ENCODE measurements at places on chromosomes 13 and 19.

DNA sequence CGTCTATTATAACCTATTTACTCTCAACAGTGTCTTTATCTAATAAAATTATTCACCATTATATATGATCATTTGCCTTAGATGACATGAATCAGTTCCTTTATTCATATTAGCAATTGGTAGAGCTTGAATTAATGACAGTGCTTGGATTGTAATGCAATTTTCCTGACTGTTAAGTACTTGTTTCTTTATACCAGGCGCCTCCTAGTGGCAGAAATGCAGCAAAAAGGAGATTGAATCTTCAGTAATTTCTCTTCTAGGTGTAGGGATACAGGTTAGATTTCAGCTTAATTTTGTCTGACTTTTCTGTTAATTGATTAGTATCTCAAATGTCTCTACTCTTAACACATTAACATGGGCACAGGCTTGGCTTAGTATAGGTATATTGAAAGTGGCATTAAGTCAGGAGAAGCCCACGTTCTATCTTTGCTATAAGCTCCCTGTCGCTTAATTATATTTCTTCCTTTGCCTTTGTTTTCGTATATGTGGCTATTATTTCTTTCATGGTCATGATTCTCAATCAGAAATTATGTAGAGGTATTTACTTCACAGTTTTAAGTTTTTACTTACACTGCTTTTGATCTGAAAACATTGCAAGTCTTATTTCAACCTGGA lies 9.1 kb upstream of the LHFPL6 start:
- DNase-seq: peak; percentile 15

- no peak for DNase-seq
Observed at GRCh38 chr13:62483774-62484173, 1068.1 kb upstream of the PCDH20 start.

DNA sequence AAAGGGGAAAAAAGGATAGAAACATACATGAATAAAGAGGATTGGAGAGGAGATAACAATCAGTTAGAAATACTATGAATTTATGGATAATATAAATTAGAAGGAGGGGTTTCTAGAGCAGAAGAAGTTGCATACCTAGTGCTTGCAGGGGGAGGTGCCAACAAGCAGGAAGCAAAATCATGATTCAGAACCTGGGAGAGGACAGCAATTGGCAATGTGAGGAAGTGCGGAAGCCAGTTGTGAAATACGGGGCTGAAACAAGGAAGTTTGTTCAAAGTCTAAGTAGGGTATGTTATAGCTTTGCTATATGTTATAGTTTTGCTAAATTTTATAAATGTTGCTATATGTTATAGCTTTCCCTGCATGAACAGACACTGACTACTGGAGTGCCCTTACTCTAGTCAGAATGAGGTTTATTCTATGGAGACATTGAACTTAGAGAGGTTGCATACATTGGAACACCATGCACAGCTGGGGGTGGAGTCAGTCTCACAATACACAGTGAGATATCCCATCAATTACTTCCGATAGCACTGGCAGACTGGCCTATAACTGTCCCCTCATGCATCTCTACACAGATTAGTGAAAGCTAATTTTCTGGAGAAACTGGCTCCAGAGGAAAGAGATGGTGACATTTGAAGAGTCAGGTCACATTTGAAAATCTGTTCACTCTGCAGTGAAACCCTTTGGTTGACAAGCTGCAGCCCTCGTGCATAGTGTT lies 92.1 kb downstream of the GPC6 start:
- DNase-seq: no peak

DNA sequence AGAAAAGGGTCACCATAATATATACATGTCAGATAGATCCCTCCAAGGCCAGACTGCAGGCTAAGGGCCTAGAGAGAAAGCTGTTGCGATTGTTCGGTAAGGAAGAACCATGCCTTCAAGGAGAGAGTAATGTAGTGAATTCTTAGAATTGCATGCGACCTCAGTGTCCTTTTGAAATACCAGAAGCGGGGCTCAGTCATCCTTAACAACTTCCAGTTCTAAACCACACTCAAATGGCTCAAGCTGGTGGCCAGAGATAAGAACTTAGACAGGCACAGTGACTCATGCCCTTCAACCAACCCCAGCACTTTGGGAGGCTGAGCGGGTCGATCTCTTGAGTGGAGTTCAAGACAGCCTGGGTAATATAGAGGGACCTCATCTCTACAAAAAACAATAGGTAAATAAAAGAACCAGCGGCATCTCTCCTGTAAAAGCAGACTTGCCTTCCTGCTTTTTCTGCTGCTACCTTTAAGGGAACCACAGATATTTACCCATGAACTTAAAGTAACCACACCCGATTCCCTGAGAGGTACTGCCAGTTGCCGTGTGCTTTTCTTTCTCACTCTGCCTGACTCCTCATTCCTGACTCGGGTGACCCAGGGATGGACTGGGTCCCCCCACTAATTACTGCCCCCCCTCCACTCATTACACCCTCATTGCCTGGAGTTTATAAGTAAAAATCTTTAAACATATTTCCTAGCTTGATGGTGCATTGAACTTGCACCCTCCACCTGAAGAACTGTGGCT lies 15.4 kb upstream of the SIGLEC6 start:
- no peak for DNase-seq

DNA sequence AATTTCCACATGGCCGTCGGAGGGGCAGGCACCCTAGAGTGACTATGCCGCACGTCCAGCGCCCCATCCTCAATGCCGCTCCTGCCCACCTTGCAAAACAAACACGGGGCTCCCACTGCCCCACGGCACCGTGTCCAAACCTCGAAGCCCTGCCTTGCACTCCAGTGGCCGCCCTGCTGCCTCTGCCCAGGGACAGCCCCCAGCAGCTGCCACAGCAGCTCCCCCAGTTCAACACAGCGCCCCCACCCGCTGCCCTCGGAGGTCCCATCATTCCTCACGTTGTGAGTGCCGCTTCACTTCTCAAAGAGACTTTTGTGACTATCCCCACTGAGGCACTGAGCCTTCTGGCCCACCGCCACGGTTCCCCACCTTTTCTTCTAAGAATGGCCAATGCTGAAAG lies 22.3 kb upstream of the TMEM160 start:
- DNase-seq: no peak

DNA sequence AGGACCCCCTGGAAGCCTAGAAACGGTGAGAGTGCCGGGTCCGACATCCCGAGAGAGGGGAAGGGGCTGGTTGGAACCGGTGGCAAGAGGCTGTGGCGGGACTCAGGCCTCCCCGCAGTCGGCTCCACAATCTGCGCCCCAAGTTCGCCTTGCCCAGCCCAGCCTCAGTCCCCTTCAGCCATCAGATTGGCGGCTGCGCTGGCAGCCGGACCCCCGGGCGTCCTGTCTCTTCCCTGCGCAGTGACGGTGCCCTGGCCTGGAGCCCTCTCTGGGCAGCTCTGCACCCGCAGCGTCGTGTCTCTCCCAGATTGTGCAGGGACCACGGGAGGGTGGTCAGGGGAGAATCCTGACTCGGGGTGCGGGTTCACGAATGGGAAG lies 315 bp downstream of the ZNF492 start:
- DNase-seq: no peak

DNA sequence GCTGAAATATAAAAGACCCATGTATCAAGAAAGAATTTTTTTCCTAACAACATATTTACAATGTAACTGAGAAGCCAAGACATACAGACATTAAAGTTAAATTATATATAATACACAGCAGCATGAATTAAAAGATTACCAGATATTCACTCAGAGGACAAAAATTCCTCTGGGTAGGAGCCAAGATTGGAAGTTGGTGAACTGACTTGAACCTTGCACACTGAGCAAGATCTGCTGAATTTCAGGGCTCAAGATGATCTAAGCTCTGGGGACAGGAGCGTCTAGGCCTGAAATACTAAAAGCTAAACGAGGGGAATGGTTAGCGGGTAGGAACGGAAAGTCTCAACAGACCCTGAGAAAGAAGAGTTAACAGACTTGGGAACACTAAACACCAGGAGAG lies 8.5 kb downstream of the FOXO1 start:
- DNase-seq: no peak

GRCh38 chr19:31415322-31415721 lies 66.1 kb upstream of the TSHZ3 start:
- no peak for DNase-seq

GRCh38 chr13:26820871-26821270 lies 60.3 kb upstream of the GPR12 start:
- DNase-seq: no peak

GRCh38 chr13:30702006-30702405 lies 33.3 kb upstream of the ALOX5AP start:
- no peak for DNase-seq

- DNase-seq: no peak
Observed at GRCh38 chr13:101930331-101930730, 471.5 kb downstream of the FGF14 start.

DNA sequence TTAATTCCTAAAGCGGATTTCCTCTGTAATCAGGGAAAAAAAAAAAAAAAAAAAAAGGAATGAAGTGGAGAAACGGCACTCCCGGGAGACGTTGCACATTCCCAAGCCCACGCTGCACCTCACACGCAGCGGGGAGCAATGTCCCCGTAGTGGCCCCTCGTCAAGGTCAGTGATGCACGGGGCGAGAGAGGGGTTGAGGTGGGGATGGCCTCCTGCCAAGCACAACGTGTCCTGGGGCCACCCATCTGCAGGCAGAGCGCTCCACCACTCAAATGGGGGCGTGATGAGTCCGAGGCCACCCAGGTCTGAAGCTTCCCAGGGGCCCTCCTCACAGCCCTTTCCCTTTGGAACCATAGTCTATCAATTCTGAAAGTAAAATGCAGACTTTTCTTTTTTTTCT lies 15.1 kb downstream of the PLK5 start:
- no peak for DNase-seq

DNA sequence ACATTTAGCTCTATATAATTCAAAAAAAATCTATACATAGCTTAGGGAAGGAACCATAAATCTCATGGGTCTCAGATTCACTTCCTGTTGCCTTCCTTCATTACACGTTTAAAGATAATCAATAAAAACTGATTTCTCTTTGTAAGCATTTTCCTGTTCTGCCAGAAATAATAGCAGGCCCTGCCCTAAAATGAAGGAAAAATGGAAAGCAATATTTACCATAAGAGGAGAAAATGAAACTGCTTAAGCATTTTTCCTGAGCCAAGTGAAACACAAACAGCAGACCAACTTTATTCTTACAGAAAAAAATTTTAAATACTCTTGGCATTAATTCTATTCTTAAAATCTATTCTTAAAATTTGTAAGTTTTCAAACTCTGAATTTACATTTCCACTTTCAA lies 4.0 kb downstream of the LHFPL6 start:
- no peak for DNase-seq

- no peak for DNase-seq
Observed at GRCh38 chr13:106499896-106500295, 35.6 kb downstream of the EFNB2 start.

GRCh38 chr13:112840472-112841302 lies 128.3 kb upstream of the MCF2L start:
- DNase-seq: no peak

- no peak for DNase-seq
Observed at GRCh38 chr13:35392768-35393167, 83.7 kb downstream of the MAB21L1 start.

DNA sequence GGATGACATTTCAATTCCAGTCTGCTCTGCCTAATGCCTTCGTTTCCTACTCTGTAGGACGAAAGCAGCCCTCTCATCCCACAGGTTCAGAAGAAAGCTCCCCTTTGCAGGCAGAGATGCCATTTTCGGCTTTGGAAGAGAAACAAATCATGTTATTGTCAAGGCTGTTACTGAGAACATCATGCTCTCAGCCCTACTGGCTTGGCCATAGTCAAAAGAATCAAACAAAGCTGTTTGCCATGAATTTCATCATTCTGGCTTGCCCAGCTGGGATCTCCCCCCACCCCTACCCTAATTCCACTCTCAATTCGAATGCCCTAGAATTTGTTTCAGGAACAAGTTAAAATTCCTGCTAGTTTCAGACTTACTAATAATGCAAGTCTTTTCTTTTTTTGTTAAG lies 162.3 kb upstream of the SERP2 start:
- DNase-seq: no peak

- no peak for DNase-seq
Observed at GRCh38 chr13:20221772-20222171, 10.3 kb downstream of the GJB6 start.

DNA sequence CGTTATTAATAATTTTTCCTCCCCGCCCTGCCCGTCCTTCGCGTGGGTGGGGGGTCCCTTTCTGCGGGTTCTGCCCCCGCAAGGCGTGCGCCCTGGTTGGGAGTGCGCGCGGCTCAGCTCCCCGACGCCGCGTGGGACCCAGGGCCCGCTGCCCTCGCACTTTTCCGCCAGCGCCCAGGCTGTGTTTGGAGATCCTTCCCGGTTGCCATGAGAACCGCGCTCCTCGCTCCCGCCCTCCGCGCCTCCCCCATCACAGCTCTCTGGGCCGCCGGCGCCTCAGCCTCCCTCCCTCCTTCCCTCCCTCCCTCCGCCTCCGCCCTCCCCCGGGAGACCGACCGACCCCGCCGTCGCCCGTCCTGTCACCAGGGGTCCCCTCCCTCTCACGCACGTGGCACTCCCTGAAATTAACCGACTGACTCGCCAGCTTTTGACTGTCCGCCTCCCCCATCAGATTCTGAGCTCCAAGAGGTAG lies 2.4 kb upstream of the SSBP4 start:
- DNase-seq: peak; percentile 77

- DNase-seq: no peak
Observed at GRCh38 chr13:40228990-40229389, 437.5 kb downstream of the FOXO1 start.

GRCh38 chr19:52689843-52690368 lies 44.9 kb downstream of the ZNF611 start:
- DNase-seq: peak; percentile 36

- no peak for DNase-seq
Observed at GRCh38 chr13:98717891-98718290, 34.6 kb downstream of the SLC15A1 start.

DNA sequence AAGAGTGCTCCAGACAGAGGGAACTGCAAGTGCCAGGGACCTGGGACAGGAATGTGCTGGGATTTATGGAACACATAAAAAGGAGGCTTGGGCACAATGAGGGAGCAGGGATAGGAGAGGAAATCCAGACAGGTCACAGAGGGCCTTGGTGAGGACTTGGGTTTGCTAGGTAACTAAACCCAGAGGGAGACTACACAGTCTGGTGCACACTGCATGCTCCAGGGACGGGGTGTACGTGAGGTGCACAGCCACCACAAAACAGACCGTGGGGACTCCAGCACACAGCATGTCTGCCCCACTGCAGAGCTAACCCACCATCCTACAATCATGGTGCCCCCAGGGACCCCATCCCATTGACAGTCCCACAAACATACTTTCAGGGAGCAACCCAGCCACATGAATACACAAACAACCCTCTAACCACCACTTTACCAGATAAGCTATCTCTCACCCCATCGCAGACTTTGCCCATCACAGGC lies 5.5 kb upstream of the ZFP36 start:
- DNase-seq: no peak

GRCh38 chr19:30094756-30095140 lies 152.7 kb downstream of the URI1 start:
- DNase-seq: no peak

GRCh38 chr19:42272535-42272897 lies 3.5 kb downstream of the CIC start:
- DNase-seq: no peak

GRCh38 chr13:73717632-73718031 lies 416.6 kb downstream of the KLF12 start:
- no peak for DNase-seq

- no peak for DNase-seq
Observed at GRCh38 chr13:59893266-59893665, 270.5 kb downstream of the DIAPH3 start.

GRCh38 chr13:98664510-98664909 lies 87.6 kb upstream of the STK24 start:
- DNase-seq: no peak

GRCh38 chr13:64723724-64724123 lies 2506.4 kb downstream of the PCDH9 start:
- DNase-seq: no peak
